ENCODE measurements at places on chromosomes 16 and 17.

GRCh38 chr16:77918809-77919707 lies 103.3 kb upstream of the CLEC3A start:
- DNase-seq = no peak

DNA sequence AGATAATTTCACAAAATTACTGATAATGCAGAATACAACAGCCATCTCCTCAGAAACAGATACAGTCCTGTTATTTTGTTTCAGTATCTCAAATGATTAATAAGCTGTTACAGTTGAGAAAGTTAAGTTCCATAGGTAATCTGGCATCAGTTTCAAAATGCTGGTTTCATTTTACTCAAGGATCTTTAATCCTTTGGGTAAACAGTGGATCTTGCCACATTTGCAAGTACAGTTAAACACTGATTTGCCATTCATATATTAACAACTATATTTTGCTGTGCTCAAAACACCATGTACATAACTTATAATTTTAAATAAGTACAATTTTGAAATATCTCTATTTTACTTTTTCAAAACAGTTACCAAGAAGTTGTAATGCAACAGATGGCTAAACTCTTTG lies 31.2 kb downstream of the RPGRIP1L start:
- DNase-seq = no peak

DNA sequence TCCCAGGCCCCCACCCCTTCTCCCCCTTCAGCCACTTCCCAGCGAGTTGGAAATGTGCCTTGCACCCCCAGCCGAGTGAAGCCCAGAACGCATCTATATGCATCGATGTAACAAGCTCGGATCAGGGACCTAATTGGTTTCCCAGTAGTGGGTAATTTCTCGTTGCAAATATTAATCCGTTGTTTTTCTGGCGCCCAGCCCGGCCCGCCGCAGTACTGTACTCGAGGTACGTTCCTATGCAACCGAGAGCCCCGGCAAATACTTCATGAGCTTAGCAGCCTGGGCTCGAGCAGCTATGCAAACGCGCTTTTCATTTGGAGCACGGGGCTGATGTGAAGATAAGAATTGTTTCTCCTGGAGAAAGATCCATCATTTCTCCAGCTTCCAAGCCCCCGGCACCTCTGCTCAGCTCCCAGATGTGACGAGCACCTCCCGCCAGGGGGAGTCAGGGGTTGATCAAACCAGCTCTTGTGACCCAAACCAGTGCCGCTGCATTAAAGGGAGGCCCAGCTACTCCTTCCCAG lies 229.8 kb downstream of the KATNIP start:
- DNase-seq = peak; percentile 61

GRCh38 chr16:66844342-66845079 lies at the start of gene CA7:
CA7 (plus strand) TSS chr16:66844414; CDS start chr16:66844488, 74 bp downstream.
- no peak for DNase-seq

DNA sequence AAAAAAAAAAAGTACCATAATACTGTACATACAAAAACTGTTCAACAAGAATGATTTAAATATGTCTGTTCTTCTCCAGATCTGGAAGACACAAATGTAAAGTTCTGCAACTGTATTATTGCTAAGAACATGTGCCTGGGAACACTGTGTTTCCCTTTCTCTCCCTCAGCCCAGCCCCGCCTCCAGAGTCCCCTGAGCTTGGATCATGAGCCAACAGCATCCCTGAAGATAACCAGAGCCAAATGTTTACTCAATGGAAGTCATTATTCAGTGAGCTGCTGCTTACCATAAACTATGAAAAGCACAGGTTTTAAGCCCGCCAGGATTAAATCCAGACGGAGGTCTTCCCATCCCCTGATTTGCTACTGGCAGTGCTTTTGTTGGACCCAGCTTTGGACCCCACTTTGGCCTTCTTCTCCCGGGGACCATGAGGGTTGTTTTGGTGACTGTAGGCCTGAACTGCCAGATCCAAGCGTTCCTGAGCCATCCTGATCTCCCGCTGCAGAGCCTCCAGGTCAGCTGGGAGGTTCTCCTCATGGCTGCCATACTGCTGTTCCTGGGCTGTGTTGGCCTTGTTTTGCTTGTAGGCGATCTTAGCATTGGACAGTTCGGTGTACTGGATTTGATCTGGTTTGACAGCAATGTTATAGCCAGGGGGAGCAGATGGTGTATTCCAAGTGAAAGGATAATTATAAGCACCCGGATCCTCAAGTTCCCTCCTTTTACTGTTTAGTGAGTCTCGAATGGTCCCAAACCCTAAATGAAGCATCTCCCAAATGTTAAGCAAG lies 25.6 kb downstream of the GJC1 start:
- peak; percentile 72 for DNase-seq
